ENCODE measurements at places on chromosomes 7 and 10.
A peak's percentile ranks its signal among the peaks of the same experiment; 100 is the strongest.

GRCh38 chr10:133196936-133197758 is 32.9 kb upstream of the UTF1 start:
- no peak for DNase-seq

- DNase-seq = no peak
These were observed 1.3 kb downstream of the SHH start for GRCh38 chr7:155810770-155811559.

DNA sequence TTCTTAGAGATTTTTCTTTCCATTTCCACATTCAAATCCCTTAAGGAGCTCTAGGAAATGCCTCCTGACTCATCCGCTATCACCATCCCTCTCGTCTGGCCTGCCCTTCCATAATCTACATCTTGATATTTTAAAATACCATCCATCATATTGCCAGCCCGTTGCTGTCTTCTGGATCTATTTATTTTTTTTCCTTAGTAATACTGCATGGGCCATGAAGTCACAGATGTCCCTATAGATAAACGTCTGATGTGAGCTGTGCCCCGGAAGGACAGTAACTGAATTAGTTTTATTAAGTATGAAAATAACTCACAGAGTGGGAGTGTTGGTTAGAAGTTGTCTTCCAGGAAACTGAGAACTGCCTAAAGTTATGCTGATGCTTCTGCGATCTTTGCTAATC is 76.2 kb downstream of the KLF6 start:
- no peak for DNase-seq

DNA sequence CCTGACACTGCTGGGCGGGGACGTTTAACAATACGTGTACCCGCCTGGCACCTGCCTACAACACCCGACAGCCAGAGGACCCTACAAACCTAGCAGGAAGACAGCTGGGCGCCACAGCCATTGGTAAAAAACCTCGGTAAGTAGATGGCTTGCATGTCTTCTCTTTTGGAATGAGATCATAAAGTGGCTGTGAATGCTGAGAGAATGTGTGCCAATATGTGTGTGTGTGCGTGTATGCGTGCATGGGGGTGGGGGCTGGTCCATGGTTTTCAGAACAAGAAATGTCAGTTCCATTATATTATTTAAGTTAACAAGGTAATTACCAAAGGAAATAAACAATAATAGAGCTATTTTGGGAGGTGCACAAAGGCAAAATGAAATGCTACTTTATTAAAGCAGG is 39.2 kb downstream of the PAPOLB start:
- DNase-seq = no peak

DNA sequence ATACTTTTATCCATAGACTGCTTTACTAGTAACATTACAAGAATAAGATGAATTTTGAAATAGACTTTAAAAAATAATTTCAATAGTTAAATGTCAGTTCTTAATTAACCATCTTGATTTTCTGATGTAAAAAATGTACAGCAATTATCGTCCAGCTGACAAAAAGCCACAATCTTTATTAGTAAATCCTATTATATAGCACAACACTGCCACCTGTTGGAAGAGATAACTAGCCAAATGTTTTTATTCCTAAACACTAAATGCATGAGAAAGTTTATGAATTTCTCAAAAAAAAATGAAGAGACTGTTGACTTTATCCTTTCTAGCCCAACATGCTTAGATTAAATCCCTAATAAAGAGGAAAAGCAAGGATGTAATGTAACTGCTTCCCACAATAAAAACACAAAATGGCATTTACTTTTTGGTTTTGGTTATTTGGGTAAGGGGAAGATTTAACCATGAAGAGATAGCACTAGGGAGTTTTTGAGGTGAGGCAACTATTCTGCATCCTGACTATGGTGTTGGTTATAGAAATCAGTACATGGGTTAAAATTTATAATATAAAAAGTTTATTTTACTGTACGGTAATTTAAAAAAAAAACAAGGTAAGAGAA is 8.0 kb downstream of the COA1 start:
- DNase-seq = no peak

GRCh38 chr7:93231799-93232672 is at the start of gene VPS50:
VPS50 (plus strand) TSS chr7:93232366; CDS start chr7:93232468, 102 bp downstream.
- DNase-seq = peak; percentile 75

GRCh38 chr7:22554184-22554583 is 54.2 kb upstream of the STEAP1B start:
- no peak for DNase-seq

DNA sequence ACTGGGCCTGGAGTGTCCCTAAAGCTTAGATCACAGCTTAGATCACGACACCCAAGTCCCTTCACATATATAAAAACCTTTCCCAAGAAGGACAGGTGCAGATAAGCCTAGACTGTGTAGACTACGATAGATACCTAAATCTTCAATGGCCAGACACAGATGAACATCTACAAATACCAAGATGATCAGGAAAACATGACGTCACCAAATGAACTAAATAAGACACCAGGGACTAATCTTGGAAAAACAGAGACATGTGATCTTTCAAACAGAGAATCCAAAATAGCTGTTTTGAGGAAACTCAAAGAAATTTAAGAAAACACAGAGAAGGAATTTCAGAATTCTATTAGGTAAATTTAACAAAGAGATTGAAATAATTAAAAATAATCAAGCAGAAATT is 1082.6 kb upstream of the PHF14 start:
- no peak for DNase-seq

GRCh38 chr7:50502001-50502684 is 52.0 kb upstream of the FIGNL1 start:
- DNase-seq = no peak

GRCh38 chr7:151919595-151919994 is 36.7 kb upstream of the GALNTL5 start:
- no peak for DNase-seq

DNA sequence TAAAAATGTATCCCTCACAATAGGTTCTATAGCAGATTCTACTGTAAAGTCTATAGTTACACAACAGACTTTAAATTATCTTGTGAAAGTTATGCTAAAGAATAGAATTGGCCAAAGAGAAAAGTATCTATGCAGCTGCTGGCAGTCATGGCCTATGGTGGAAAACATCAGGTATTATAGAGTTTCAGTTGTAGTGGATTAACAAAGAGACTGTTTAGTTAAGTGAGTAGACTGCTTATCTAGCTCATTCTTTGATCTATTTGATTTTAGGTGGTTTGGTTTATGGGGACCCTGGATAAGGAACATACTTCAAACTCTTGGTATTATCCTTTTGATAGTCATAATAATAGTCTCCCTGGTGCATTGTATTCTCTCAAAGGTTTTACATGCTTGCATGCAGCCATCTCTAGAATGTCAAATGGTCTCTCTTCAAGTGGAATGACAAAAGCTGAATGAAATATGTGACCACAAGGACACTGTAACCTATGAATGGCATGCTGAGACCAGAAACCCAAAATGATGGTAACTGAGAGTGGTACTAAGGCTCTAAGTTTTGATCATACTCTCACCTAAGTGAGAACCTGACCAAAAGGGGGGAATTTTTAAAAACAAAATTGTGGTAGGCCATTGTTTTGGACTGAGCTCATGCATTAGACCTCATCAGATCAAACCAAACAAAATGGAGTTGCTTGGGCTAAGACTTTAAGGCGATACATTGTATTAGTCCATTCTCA is 54.9 kb upstream of the NAMPT start:
- DNase-seq = no peak

DNA sequence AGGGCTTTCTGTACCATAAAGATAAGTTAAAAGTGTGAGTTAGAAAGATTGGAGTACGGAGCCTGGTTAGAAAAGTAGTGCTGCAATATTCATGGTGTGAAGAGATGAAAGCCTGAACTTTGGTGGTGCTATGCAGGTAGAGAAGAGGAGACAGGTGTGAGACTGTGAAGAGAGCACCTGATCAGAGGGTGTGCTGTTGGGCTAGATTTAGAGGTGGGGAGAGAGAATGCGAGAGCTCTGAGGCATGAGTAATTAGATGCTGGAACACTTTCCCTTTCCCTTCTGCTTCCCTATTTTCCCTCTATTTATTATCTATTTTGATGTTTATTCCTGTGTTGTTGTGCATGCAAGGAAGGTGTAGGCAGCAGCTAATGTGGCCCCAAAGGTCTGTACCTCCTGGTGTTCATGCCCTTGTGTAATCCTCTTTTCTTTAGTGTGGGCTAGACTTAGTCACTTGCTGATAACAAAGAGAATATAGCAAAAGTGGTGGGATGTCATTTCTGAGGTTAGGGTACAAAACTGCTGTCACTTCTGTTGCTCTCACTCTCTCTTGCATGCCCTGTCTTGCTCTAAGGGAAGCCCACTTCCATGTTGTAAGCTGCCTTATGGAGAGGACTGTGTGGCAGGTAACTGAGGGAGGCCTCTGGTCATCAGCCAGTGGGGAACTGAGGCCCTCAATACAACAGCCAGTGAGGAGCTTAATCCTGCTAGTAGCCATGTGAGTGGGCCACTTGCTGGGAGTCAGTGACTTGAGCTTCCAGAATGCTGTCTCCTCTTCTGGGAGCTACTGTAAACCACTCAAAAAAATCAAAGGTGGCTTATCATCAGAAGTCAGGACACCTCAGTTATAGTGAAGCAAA is 2.6 kb upstream of the ATXN7L1 start:
- DNase-seq = no peak

DNA sequence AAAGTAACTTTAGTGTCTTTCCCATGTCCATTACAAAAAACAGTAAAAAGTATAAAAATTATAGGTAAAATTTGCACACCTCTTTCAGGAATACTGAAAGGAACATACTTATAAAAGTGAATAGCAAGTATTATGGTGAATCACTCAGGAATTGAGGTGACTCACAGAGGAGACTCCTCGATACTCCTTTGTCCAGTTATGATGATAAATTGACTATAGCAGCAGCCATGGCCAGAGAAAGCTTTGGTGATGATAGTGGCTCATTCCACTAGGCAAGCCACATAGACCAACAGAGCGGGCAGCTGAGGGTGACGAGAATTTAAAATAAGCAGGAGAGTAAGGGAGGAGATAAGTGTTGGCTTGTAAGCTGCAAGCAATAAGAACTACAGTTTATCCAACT is 1231.1 kb upstream of the CELF2 start:
- DNase-seq = no peak

DNA sequence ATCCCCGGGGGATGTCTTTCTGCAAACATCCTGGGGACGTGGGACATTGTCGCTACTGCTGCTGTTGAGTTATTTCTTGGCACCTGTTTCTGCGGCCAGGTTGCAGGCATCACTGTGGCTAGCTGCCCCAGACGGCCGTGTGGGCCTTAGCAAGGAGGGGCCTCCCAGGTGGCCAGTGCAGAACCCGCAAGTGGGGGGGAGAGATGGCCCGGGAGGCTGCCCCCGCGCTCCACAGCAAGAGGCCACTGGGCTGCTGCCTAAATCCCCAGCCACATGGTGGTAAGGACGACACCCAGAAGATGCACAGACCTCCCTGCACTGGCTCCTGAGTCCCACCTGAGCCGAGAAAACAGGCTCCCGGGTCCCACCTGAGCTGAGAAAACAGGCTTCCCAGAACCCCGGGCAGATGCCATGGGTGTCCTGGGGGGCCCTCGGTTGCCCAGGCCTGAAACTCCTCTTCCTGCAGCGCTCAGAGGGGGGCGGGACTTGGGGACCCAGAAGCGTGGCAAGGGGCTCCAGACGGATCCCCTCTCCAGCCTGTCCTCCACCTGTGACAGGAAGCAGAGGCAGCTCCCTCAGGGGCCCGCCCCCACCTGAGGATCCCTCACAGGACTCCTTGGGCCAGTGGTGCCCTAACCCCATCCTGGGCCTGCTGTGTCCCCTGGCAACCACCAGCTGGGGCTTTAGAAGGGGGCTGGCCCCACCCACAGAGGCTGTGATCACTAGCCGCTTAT is 952 bp upstream of the MAFK start:
- no peak for DNase-seq

DNA sequence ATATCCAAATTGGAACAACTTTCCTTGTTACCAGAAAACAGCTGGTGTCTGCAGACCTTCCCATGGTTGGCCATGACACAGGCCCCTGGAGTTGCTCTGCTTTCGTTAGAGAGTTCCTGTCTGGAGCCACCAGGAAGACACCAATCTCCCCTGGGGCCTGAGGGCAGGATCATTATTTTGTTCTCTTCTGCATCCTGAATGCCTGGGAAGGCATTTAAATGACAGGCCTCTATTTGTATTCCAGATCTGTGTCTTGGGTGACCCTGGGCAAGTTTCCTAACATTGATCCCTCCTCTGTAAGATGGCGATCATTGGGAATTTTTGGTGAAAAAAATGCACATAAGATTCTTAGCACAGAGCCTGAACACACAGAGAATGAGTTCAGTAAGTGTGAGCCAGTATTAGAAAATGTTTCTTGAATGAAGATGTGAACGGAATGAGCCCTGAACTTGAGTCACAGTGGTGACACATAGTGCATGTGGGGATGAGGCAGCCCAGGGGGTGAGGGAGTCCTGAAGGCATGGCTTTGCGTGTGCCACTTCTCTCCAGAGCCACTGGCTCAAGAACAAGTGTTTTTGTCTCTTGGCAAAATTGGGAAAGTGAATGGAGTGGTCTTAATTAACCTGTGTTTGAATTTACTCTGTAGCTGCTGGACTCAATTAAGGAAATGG is 28.4 kb downstream of the BMPER start:
- no peak for DNase-seq

GRCh38 chr10:104521901-104522694 is 119.0 kb upstream of the SORCS3 start:
- DNase-seq = no peak

DNA sequence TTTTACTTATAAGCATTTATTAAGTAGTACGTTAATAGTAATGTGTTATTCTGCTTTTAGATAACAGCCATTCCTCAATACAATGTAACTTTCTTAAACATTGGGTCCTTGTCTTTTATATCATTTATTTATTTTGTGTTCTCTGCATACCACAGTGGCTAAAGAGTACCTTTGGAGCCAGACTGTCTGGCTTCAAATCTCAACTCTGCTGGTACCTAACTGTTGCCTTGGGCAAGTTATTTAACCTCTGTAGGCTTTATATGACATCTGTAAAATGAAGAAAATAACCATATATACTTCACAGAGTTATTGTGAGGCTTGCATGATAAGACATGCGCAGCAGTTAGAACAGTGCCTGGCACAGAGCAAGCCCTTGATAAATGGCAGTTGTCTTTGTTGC is 397.6 kb downstream of the MDFIC start:
- DNase-seq = no peak

DNA sequence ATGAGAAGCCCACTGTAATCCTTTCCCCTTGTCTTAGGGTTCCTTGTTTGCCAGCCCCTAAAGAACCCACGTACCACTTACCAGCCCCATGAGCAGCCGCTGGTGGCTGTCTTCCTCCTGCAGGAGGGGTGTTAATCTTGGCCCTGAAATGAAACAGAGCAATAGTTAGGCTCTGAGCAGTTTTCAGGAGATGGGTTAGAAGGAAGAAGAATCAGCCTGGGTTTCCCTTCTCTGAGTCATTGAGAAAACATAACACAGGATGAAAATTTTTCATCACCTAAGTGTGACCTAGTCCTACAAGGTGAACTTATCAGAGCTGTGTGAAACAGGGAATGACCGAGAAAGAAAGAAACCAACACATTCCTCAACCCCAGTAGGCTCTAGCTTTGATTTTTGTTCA is 90.0 kb downstream of the GSAP start:
- DNase-seq = no peak
